Right renal pelvis (tissue), 4 donors: ENCODE measurements at places on chromosomes 5 and 9.

- DNase-seq, result no peak
Measured at GRCh38 chr5:33855396-33855795, 36.4 kb downstream of the ADAMTS12 start.

GRCh38 chr5:154829589-154830218, 20.7 kb downstream of the FAXDC2 start:
- no peak for DNase-seq

DNA sequence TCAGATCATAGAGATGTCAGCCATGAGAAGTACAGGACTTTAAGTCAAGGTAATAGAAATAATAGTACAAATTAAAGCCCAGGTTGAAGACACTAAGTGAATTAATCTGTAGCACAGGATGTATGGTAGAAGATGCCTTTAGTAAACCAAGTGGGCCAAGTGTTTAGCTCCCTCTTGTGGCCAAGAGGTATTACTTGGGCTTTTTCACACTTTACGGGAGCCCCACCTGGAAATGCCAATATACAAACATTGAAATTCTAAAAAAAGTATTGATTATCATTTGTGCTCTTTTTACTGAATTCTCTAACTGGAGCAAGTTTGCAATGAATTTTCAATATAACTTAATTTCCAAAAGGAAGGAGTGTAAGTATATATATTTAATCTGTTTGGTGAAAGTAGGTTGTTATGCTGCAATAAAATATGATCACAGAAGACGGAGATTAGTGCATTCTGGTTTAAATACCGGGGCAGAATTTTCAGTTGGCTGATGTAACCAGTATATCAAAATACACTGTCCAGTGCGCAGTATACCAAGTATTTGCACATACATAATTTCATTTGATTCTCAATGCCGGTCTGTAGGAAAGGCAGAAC, 84.7 kb downstream of the PARP8 start:
- DNase-seq, result peak; percentile 14

DNA sequence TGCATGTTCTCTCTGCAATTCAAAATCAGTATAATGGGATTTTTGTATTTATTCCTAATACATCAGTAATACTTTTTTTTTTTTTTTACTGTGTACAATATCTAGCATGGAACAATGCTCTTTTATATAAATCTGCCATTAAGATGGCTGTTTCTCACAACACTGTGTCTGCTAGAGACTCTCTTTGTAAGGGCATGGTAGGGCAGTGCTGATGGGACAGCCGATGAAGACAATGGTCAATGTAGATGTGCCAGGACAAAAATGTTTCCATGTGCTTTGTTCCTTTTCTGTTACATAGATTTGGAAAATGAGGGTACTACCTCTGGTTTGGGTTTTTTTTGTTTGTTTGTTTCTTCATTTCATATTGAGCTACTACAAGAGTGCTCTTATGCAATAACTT, 95.3 kb upstream of the ITGA2 start:
- no peak for DNase-seq

DNA sequence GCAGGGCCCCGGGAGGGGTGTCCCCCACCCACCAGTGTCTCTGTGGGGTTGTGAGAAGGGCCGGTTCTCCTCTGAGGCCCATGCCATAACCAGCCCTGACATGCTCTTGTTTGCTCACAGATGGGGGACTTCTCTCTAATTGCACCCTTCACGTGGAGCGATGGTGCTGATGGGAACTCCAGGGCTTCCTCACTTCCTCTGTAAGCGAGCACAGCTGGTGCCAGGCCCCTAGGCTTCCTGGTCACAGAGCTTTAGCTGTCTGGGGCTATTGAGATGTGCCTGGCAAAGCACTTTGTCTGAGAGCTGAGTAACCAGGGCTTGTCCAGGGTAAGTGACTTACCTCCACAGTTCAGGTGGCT, 36.4 kb downstream of the PHF2 start:
- DNase-seq, result no peak

DNA sequence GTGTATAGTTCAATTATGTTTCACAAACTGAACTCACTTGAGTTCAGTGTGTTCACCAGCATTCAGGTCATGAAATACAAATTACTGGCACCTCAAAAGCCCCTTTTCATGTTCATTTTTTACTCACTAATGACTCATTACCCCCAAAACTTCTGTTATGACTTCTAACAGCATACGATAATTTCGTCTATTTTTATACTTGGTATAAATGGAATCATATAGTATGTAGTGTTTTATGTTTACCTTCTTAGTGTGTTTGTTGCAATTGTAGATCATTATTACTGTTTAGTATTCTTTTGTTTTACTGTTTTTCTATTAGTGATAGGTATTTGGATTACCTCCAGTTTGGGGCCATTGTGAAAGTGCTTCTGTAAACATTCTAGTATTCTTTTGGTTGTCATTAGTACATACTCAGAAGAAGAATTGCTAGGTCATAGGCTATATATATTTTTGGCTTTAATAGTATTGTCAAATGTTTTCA, 33.4 kb downstream of the DDX4 start:
- DNase-seq, result no peak

DNA sequence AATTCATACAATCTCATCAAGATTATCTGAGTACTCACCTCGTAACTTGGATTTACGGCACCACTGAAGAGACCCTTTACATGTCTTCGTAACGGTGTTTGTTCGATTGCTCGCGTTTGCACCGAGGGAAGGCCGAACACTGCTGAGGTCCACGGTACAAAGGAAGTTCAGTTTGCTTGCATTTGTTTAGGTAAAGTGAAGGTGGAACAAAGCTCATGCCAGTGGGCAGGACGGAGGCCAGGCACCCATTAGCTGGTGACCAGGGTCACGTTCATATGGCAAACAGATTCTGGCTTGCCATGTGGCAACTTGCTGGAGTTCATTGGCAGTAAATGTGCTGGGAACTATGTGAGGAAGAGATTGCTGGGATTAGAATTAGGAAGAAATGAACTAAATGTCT, 164.8 kb downstream of the MACROH2A1 start:
- no peak for DNase-seq

DNA sequence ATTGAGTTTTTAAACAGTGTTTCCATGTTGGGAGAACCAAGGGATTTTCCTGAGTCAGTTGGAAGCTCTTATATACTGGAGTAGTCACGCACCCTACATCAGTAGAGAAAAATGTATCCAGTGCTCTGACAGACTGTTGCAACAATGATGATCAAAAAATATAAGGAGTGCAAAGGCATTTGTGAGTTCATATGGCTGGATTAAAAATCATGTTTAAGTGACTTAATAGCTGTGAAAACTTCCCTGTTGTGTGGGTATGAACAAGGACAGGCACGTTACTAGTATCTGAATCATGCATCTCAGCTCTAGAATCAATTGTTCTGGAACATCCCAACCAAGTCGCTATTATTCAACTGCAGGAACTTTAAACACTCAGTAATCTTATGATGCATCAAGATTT, 229.7 kb downstream of the ROR2 start:
- DNase-seq, result no peak

GRCh38 chr5:14617441-14617840, 35.8 kb downstream of the OTULINL start:
- DNase-seq, result no peak

GRCh38 chr9:131603199-131603598, 57.9 kb downstream of the PRRT1B start:
- DNase-seq, result no peak

DNA sequence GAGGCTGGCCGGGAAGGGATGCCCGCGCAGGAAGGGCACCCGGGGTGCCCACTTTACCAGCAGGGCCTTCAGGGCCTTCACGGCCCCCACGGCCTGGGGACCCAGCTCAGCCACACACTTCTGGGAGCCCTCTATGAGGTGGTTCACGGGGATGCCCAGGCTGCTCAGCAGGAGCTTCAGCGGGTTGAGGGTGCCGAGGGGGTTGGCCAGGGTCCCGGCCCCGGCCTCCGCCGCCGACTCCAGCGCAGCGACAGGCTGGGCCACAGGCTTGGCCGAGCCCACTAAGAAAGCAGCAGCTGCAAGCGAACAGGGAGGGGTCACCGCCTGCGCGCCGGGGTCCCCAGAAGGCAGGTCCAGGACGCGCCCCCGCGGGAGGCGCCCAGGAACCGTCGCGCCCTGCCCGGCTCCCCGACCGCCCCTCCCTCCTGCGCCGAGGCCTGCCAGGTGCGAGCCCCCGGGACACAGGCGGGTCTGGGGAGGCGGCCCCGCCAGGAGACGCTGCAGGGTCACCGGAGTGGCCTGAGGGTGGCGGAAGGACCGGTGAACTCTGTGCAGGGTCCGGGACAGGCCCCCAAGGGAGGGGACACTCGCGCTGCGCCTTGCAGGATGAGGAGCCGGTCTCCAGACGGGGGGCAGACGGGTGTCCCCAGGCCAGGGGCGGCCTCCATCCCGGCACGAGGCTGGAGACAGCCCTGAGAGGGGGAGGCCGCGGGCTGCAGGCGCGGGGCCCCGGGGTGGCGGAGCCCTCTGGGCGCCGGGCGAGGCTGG, 572 bp downstream of the SCGB3A1 start:
- DNase-seq, result no peak

DNA sequence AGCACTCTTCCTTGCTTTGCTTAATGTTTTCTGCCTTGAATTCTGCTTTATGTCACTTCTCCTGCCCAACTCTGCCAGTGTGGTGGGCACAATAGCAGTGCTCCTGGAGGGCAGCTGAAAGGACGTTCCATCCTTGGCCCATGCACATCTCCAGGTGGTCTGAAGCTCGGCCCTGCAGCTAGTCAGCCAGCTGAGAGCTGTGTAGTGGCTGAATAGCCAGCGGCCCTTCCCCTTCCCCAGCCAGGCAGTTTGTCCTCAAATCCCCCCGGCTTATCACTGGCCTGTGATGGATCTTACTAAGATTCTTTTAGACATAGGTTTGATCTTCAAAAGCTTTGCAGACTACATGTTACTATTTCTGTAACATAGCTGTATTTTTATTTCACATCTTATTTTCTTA, 42.7 kb upstream of the ANGPTL2 start:
- DNase-seq, result no peak

DNA sequence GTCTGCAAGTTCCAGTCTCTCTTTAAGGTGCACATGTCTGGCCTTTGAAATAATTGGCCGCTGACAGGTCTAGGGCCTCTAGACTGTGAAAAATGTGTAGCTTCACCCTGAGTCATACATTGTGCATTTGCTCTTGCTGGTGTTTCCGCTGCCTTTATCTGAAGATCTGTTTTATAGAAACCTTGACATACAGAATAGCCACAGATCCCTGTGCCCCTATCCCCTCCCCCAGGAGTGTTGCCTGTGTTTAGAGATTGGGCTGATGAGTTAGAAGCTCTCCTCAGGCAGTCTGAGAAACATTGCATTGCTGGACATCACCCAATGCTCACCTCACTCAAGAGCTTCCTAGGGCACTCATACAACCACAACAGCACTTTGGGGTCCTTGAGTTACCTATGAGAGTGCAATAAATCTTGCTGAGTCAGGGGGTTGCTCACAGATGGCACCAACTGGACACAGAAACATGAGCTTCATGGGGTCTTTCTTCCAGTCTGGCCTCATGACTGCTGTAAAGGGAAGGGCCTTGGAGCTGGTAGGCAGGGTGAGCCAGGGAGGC, 3.8 kb upstream of the ZNF782 start:
- DNase-seq, result no peak

DNA sequence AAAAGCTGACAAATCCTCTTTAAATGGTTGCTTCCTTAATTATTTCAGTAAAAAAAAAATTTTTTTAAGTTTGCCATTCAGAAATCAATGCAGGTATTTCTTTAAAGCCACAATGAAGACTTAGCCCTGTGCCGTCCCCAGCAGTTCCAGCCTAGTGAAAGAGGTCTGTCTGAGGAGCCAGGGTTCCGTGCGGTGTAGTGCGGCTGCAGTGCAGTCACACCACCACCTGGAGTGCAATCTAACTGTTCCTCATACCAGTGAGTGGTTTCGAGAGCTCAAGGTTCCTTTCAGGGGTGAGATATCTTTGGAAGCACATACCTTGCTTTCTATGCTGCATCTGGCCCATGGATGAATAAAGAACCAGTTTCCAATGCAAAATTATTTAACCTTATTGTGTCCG, 87.5 kb downstream of the FANCC start:
- DNase-seq, result no peak

GRCh38 chr5:112684737-112685136, 52.9 kb upstream of the APC start:
- no peak for DNase-seq

DNA sequence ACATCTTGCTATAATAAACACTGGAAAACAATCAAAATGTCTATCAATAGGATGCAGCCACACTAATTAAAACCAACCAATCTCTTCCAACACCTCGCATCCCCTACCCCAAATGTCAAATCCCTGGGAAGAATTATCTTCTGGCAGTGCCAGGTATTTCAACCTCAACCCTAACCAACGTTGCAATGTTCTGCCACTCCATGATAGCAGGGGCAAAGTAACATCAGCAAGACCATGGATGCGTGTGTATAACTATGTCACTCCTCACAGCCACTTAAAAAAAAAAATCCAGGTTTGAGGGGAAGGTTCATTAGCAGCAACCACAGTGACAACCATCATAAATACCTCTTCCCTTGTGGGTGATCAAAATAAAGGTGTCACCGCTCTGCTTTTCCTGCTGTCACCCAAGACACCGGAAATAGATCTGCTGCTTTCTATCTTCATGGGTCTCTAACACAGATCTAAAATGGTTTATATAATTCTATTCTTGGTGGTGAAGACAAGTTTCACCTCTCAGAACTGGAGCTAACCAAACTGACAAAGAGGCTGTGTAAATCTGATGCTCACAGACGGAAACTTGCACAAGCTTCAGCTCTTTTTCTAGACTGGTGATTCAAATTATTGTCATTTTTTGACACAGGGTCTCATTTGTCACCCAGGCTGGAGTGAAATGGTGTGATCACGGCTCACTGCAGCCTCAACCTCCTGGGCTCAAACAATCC, 9.9 kb downstream of the HSPA9 start:
- no peak for DNase-seq

DNA sequence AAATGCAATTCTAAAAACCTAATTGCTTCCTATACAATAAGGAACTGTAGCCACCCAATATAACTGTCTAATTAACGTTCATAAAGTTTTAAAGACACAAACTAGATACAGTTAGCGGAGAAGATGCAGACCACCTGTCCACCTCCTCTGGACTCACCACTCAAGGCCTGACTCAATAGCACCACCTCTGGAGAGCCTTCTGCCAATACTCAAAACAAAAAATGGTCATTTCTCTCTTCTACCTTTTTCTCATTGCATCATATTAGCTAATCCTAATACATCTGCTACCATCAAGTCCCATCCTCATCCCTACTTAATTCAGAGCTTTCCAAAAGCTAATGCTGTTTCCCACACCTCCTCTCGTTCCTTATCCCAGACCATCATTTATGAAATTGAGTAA, 159.9 kb downstream of the MLLT3 start:
- no peak for DNase-seq
